ENCODE measurements at places on chromosomes 13 and 19. TPM values are rescaled to one million over a fixed set of nuclear protein-coding genes. Genes with fewer than 3 reads are reported as not detected.

SSC5D gene
- 2.2 TPM for total RNA-seq

GRCh38 chr13:63381078-63381859 is 1965.6 kb upstream of the PCDH20 start:
- no peak overlapping the region for H3K4me3 ChIP-seq
- no peak overlapping the region for H3K27ac ChIP-seq
- DNase-seq: no peak

ZNF540 gene
- 0.24 TPM for total RNA-seq

SPTBN4 gene
- 0.43 TPM for total RNA-seq

- H3K27me3 ChIP-seq: no peaks in the 10 kb centered on the region
- H3K36me3 ChIP-seq: no peaks in the 10 kb centered on the region
- H3K4me1 ChIP-seq: peaks cover 9% of the 10 kb centered on the region
- no peak overlapping the region for H3K4me3 ChIP-seq
Measured at GRCh38 chr19:43781630-43782310, 997 bp upstream of the KCNN4 start.

DNA sequence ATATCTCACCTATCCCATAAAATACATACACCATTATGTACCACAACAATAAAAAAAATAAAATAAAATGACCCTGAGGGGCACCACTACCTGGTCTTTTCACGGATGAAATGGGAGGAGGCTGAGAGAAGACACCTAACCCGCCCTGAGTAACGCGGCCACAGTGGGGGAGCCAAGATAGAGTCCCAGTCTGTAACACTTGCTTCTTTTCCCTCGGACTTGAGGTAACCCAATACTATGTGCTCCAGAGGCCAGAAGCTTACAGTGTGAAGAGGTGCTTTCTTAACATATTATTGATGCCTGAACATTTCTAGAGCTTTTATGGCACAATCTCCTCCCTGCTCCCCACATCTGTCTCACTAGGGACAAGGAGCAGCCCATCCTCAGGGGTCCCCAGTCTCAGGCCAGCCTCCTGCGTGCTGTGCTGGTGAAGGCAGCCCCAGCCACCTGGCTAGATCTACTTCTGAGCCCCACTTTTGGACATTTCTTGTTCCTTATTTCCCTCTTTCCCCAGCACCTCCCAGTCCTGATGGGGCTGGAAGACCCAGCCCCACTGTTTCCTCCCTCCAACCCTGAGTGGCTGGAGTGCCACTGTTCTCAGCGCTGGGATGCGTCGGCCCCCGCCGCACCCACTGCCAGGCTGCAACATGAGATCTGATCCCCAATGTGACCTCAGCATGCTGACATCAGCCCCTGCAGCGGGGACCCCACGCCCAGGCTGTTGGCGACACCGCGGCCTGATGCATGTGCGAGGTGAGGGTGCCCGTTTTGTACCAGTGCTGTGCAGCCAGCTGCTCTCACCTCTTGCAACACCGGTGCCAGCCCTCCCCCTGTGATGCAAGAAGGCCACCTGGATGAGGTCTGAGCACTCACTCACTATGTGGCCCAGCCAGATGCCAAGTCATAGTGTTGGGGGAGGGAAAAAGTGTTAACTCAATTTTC is 143.3 kb downstream of the DCLK1 start:
- no peak for DNase-seq
- H3K27me3 ChIP-seq: no peaks in the 10 kb centered on the region
- no peak overlapping the region for H3K27ac ChIP-seq
- no peak overlapping the region for H3K4me3 ChIP-seq

DNA sequence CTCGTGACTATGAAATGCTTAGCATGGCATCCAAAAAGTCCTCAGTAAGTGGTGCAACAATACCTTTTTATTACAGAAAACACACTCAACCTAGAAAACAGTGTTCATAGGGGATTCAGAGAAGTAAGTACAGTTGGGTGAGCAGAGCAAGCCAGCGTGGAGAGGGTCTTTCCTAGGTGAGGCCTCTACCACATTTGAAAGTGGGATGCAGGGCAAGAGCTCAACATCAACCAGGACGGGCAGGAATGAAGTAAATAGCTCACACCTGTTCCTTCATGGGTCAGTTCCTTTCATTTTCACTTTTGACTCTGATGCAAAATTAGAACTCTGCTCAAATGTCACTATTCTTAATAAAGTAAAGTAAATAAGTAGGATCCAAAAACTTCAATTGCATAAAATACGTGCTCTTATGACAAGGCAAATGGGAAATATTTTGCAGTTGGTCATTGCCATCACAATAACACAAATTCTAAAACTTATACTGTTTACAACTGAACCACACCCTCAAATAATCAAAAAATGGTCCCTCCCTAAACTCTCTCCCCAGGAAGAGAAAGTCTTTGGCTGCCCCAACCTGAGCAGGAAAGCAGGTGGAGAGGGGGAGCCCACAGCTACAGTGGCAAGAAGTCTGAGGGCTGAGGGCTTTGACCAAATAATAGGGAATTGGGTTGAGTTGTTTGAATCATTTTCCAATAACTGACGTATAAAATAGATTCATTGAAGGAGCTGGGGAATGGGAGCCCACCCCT is 20.2 kb downstream of the CHAMP1 start:
- no peaks in the 10 kb centered on the region for H3K36me3 ChIP-seq
- no peak for DNase-seq
- peaks cover 6% of the 10 kb centered on the region for H3K4me1 ChIP-seq
- no peak overlapping the region for H3K27ac ChIP-seq
